Activated gamma-delta T cell (primary cell): ENCODE measurements at places on chromosomes 16 and 17.

- no peak for DNase-seq
Measured at GRCh38 chr16:28062847-28063521, 530 bp downstream of the GSG1L start.

GRCh38 chr16:707062-707538 is 1.5 kb upstream of the FBXL16 start:
- no peak for DNase-seq

DNA sequence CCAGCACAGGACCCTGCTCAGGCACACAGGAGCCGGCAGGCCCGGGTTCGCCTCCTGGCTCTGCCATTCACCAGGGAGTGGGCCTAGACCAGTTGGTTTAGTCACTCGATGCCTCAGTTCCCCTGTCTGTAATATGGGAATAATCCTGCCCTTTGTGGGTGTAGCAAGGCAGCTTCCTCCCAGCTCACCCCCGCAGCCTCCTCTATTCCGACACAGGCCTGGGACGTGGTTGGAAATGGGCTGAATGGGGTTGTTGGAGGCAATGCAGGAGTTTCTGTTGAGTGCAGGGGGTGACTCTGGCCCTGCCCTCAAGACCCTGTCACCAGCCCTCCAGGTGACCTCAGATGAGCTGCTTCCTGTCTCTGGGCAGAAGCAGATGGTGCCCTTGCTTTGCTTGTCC is 19.8 kb downstream of the SLC5A10 start:
- DNase-seq: no peak

DNA sequence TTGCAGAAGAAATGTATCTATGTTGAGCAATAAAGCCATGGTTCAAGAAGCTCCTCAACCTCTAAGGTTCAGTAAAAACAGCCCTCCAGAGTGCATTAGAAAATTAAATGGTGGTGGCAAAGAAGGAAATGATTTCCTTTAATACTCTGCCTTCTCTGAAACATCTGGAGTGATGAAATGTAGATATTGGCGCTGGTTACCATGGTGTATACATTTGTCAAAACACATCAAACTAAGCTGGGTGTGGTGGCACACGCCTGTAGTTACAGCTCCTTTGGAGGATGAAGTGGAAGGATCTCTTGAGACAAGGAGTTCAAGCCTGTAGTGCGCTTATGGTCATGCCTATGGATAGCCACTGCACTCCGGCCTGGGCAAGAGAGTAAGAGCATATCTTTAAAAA is 6.0 kb downstream of the CAPNS2 start:
- no peak for DNase-seq

DNA sequence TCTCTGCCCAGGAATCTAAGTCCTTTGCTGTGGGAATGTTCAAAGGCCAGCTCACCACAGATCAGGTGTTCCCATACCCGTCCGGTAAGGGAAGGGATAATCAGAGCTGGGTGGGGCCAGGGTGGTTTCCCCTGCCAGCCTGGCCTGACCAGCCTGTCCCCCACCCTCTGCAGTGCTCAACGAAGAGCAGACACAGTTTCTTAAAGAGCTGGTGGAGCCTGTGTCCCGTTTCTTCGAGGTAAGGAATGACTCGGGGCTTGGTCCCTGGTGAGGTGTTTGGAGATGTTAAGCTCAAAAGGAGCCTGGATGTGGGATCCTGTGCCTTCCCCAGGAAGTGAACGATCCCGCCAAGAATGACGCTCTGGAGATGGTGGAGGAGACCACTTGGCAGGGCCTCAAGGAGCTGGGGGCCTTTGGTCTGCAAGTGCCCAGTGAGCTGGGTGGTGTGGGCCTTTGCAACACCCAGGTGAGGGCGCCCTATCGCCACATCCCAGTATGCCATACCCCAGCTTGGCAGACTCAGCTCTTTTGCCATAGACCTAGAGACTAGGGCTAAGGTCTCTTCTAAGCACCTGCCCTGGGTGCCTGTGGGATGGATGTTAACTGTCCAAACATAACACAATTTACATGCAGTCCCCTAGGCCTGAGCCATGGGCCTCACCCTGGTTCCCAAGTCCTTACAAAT is 997 bp downstream of the ACADVL start:
- no peak for DNase-seq

- no peak for DNase-seq
Measured at GRCh38 chr17:50467114-50467854, 1.4 kb downstream of the CHAD start.
